CD4-positive, alpha-beta T cell treated with Interleukin-6 for 4 hours (primary cell): ENCODE measurements at places on chromosomes 7 and 10.

GRCh38 chr10:95245425-95246055 is 45.3 kb downstream of the PDLIM1 start:
- no peak for DNase-seq

DNA sequence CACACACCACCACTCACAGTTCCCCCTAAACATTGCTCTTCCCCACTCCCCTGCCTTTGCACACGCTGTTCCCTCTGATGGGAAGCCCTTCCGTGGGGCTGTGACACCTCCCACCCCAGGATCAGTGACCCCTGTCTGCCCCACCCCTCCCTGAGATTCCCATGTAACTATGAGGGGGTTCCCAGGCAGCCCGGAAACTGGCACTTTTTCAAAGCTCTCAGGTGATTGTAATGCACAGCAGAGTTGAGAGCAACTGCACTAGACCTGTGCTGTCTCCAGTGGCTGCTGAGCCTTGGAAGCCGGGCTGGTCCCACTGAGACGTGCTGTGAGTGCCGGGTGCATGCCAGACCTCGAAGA is 29.8 kb downstream of the GPRIN2 start:
- no peak for DNase-seq

DNA sequence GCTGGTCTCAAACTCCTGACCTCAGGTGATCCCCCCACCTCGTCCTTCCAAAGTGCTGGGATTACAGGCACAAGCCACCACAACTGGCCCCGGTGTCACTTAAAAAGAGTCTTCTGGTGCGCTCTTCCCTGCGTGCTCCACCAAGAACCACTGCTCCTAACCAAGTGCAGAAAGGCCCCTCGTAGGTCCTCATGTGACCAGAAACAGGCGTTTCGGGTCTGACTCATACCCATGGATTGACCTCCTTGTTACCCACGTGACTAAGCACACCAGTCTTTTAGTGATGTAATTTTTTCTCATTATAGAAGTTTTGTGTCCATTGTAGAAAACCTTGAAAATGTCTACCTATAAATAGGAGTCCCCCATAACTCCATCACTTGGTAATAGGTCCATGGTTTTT is 13.9 kb downstream of the FKBP6 start:
- DNase-seq, result no peak

- no peak for DNase-seq
Measured at GRCh38 chr7:2953099-2953498, 90.6 kb downstream of the CARD11 start.

DNA sequence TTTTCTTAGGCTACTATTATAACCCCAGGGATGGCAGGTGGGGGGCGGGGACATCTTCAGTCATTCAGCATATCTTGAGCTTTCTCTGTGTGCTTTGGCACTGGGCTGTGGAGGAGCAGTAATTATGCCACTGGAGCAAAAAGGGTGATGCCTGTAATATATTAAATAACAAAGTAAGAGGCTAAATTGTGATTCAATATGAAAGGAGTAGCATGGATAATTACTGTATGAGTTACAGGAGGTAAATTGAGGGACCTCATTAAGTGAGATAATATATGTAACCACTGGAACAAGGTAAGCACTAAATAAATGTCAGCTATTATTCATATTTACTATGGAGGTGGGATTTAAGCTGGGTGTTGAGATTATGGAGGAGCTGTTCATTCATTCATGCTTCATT is 3.3 kb upstream of the STN1 start:
- DNase-seq, result no peak

DNA sequence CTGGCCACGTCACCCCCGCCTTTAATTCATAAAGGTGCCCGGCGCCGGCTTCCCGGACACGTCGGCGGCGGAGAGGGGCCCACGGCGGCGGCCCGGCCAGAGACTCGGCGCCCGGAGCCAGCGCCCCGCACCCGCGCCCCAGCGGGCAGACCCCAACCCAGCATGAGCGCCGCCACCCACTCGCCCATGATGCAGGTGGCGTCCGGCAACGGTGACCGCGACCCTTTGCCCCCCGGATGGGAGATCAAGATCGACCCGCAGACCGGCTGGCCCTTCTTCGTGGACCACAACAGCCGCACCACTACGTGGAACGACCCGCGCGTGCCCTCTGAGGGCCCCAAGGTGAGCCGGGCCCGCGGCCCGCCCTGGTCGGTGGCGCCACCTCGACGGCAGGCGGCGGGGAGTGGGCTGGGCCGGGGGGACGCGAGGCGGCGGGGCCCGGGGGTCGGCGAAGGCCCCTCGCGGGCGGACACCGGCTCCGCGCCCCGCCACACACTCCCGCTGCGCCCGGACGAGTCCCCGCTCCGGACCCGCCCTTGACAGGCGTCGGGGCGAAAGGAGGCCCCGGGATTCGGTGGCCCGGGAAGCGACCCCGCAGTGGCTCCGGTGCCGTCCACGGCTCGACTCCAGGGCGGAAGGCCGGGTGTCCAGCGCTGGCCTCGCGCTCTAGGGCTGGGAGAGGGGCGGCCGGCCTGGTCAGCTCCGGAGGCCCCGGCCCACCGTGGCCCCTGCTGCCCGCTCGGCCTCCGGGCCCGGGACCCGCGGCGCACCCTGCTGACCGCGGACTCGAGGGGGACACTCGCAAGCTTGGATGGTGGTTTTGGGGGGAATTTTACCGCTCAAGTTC is 557 bp downstream of the BAG3 start:
- peak; percentile 32 for DNase-seq

DNA sequence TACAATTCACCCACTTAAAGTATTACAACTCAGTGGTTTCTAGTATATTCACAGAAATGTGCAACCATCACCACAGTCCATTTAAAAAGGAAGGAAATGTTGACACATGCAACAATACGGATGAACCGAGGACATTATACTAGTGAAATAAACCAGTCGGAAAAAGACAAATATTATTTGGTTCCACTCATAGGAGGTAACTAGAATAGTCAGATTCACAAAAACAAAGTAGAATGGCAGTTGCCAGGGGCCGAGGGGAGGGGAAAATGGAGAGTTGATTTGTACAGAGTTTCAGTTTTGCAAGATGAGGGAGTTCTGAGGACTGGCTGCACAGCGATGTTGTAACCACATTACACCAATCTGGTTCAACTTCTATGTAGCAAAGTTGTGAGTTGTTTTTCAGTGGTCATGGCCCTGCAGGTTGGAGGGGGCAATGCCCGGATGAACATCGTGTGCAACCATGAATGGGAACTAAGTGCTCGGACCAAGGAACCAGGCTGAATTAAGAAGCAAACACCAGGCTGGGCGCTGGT is 17.6 kb upstream of the TNPO3 start:
- DNase-seq, result no peak

- DNase-seq, result no peak
Measured at GRCh38 chr7:101857358-101857811, 40.0 kb downstream of the CUX1 start.

DNA sequence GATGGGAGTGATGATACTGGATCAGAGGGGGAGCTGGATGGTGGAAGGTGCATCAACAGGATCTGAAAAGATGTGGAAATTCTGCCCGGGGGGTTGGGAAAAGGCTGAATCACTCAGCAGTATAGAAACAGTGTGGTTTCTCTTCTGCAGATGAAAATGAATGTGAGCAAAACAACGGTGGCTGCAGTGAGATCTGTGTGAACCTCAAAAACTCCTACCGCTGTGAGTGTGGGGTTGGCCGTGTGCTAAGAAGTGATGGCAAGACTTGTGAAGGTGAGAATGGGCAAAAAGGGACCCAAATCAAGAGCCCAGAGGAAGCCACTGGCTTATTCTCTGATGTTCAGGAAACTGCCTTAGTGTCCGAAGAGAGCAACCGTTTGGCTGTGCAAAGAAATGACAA is 12.9 kb downstream of the OIT3 start:
- DNase-seq, result no peak

DNA sequence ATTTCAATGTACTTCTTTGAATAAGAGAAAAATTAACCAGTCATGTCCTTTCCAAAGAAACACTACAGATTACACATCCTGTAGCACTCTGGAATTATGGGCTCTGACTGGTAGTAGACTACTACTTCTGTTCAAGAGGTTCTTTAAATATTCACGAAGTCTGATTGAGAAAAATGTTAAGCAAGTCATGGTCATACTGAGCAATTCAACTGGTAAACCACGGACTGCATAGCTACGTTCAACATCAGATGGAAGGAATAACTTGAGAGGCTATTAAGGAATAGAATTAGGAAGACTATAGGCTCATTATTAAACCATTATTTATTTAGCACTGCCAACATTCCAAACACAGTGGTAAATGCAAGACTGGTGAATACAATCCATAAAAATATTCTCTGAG is 160.8 kb downstream of the IMMP2L start:
- no peak for DNase-seq

- DNase-seq, result no peak
Measured at GRCh38 chr10:59324597-59324996, 37.8 kb downstream of the FAM13C start.

GRCh38 chr7:6234384-6234783 is 38.0 kb downstream of the CYTH3 start:
- peak; percentile 42 for DNase-seq

DNA sequence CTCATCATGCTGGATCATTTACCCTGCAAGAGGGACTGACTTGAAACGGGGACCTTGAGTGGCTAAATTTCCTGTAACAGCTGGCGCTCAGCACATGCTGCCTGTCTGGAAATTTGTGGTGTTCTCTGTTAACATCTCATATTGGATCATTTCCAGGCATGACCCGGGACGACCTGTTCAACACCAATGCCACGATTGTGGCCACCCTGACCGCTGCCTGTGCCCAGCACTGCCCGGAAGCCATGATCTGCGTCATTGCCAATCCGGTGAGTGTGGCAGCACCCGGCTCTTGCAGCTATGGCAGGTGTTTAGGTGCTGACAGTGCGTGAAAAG is 9.9 kb downstream of the MDH2 start:
- no peak for DNase-seq

GRCh38 chr10:128859738-128860386 is 607.2 kb upstream of the MGMT start:
- peak; percentile 8 for DNase-seq

DNA sequence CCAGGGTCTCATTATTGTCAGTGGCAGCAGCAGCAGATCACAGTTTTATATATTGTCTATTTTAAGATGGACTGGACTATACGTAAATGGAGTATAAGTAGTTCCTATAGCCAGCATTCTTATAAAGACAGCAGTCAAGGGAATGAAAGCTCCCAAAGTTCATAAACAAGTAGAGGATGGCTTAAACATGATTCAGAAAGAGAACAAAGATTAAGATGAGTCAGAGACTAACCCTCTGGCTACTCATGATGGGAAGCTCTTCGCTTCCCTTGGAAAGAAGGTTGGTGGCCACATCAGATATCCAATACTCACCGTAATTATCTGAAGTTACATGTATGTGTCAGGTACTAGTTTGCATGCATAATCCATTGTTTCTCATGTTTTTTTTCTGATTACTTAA is 277.0 kb downstream of the INHBA start:
- DNase-seq, result no peak
